Upper lobe of right lung (tissue), 1 donor: ENCODE measurements at places on chromosomes 6 and 20. TPM values are rescaled to one million over a fixed set of nuclear protein-coding genes. Genes with fewer than 3 reads are reported as not detected.

The GPR6 gene
- not detected for total RNA-seq

The C20orf144 gene
- total RNA-seq, result 0.23 TPM

- no peak for DNase-seq
Observed at GRCh38 chr6:90025523-90026061, 131.3 kb downstream of the GJA10 start.

GRCh38 chr6:45587229-45588060 lies 209.7 kb upstream of the SUPT3H start:
- DNase-seq, result no peak

The MED23 gene
- 25.8 TPM for total RNA-seq

GRCh38 chr6:39296745-39297640 lies 17.2 kb downstream of the KCNK17 start:
- no peak for DNase-seq
